ENCODE measurements at places on chromosomes 2 and 18.

- DNase-seq = no peak
Observed at GRCh38 chr2:176647325-176648165, 378.3 kb downstream of the MTX2 start.

DNA sequence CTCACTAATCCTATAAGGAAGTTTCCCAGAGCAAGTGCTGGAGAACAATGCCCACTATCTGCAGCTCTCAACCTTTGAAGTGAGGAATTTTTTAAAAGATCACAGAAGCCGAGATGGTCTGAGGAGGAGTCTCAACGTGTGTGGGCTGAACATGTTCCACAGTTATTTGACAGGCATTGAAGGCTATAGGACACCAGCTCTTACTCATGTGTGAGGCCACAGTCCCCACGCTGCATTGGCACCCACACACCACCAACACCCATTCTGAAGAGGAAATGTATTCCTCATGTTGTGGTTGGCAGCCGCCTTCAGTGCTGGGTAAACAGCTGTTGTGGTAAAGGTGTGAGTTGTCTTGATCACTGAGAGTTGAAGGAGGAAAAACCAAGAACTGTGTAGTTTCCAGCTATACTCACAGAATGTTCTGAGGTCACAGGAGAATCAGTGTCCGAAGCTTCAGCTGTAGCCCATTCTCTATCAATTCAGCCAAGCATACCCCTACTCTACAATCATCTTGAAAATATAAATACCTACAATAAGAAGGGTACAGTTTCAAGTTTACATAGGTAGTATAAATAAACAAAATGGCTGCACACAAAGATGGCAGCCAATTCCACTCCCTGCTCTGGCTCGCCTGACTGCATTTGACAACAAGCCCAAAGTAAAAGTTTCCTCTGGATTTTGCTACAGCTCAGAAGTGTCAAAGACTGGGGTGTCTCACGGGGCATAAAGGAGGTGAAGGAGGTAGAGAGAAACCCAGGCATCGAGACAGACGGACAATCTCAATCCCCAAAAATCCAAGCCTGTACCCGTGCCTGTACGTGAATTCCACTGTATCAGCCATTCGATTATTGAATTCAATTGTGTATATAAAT lies 12.1 kb downstream of the CD226 start:
- DNase-seq = no peak

DNA sequence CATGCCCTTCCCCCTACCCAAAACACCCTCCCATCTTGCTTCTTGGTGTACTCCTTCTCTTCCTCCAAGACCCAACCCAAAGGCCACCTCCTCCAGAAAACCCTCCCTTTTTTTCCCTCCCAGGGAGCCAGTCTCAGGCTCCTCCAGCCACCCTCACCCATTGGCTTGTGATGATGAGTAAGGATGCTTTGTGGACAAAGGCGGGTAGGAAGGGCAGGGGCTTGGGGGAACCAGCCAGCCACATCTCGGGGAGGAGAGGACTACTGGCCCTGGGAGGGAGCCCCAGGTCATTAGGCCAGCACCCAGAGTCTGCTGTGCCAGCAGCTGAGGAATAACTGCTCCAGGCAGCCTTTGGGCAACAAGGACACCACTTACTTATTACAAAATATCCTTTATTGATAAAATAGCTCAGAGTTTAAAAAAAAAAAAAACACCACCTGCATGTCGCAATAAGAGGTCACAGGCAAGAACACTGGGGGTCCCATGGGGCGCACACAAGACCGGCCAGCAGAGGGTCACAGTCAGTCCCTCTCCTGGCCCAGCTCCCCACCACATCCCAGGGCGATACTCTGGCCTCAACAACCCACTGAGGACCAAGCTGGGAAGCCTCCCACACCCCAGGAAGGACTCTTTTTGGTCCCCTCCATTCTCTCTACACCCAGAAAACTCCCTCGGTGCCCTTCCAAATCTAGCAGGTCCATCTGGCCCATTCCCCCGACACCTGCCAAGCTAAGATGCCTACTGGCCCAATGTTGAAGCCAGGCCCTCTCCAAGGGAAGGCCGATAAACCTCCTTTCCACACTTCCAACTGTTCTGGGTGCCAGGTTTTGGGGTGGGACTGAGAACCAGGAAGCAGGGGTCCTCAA lies 3.6 kb downstream of the ADRA2B start:
- no peak for DNase-seq

GRCh38 chr2:160062292-160063005 lies at the start of gene PLA2R1:
PLA2R1 (minus strand) TSS chr2:160062615; CDS start chr2:160062403, 212 bp downstream.
- no peak for DNase-seq

DNA sequence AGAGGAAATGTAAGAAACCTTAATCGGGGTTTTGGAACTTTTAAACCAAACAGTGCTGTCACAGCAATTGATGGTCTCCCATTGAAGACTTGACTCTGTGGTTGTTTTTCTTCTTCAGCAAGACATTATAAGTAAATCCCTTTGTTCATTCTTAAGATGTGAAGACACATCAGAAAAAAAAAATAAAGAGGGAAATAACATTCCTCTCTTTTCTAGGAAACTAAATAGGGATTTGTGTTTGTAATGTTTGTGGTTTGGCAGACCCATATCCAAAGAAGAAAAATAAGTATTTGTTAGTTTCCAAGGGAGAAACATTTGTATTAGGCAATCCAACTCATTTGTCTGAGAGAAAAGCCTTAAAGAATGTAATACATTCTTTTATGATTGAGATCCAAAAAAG lies 359.9 kb downstream of the DSC3 start:
- no peak for DNase-seq

GRCh38 chr18:48637081-48637990 lies 98.5 kb downstream of the CTIF start:
- DNase-seq = no peak

- DNase-seq = no peak
Observed at GRCh38 chr2:164794016-164794415, 47.6 kb downstream of the COBLL1 start.

GRCh38 chr2:119259296-119259860 lies 35.7 kb downstream of the STEAP3 start:
- DNase-seq = no peak

- no peak for DNase-seq
Observed at GRCh38 chr18:7901657-7902056, 334.5 kb downstream of the PTPRM start.

- DNase-seq = no peak
Observed at GRCh38 chr2:219592736-219593135, 4.9 kb upstream of the STK11IP start.

- no peak for DNase-seq
Observed at GRCh38 chr2:54614819-54615218, 108.6 kb upstream of the EML6 start.

GRCh38 chr2:206305523-206306245 lies 31.2 kb downstream of the ZDBF2 start:
- DNase-seq = no peak

- no peak for DNase-seq
Observed at GRCh38 chr2:33498291-33498956, 22.0 kb downstream of the RASGRP3 start.

GRCh38 chr2:47354848-47355204 lies 48.1 kb upstream of the MSH2 start:
- DNase-seq = no peak

DNA sequence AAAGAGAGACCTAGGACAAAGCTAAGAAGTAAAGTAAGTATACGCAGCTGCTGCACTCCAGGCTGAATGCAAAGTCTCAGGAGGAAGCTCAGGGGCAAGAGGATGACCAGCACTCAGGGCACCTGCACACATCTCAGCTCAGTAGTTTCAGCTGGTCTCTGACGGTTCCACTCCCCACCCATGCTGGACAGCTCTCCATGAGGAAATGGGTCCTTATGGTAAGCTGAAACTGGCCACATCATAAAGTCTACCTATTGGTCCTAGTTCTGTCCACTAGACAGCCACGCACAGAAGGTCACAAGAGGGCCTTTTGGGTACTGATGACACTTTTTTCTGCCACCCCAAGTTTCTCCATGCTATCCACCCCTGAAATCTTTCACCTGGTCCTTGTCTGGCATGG lies 215.3 kb downstream of the TTC32 start:
- DNase-seq = no peak

GRCh38 chr2:190217616-190218015 lies 102.0 kb downstream of the HIBCH start:
- DNase-seq = no peak

DNA sequence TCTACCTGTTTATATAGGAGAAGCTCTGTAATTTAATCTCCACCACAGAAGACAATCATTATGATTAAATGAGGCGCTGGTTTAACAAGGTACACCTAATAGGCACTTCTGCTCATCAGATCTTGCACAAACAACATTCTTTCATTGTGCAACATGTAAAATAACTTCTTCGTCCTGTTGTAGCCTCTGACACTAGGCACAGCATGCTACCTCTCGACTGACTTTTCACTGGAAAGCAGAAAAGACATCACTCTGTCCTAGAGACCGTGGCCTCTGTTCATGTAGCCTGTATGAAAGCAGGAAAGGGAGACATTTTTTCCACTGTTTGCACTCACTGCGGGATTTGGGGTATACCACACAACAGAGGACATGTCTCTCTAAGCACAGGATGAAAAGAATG lies 316.5 kb downstream of the IRS1 start:
- DNase-seq = no peak

GRCh38 chr2:71004857-71005256 lies 10.2 kb upstream of the TEX261 start:
- no peak for DNase-seq

GRCh38 chr2:15733867-15734673 lies 142.4 kb downstream of the DDX1 start:
- DNase-seq = no peak

DNA sequence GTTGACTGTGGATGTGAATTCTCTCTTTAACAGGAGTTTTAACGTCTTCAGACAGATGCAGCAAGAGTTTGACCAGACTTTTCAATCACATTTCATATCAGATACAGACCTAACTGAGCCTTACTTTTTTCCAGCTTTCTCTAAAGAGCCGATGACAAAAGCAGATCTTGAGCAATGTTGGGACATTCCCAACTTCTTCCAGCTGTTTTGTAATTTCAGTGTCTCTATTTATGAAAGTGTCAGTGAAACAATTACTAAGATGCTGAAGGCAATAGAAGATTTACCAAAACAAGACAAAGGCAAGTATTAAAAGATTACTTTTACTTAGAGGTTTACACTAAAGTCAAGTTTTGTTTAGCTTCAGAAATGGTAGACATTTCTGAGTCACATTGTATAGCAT lies 30.2 kb upstream of the TYMS start:
- DNase-seq = no peak

DNA sequence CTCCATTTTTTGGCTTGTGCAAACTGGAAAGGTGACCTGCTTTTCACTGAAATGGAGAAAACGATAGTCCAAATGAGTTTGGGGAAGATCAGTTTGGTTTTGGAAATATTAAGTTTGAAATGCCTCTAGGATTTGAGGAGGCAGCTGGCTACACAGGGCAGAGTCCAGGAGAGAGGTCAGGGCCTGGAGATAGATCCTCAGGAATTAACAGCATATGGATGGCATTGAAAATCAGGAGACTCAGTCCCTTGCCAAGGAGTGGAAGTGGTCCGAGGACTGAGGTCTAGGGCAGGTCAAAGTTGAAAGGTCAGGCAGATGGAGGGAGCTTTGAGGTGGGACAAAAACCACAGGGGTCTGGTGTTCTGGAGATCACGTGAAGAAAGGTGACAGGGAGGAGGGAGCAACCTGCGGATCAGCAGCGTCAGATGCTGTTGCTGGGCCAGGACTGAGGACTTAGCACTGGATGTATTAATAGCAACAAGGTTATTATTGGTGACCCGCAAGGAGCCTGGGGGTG lies 83.7 kb downstream of the EIF2AK3 start:
- DNase-seq = no peak

- no peak for DNase-seq
Observed at GRCh38 chr2:163888591-163888990, 152.8 kb upstream of the FIGN start.

DNA sequence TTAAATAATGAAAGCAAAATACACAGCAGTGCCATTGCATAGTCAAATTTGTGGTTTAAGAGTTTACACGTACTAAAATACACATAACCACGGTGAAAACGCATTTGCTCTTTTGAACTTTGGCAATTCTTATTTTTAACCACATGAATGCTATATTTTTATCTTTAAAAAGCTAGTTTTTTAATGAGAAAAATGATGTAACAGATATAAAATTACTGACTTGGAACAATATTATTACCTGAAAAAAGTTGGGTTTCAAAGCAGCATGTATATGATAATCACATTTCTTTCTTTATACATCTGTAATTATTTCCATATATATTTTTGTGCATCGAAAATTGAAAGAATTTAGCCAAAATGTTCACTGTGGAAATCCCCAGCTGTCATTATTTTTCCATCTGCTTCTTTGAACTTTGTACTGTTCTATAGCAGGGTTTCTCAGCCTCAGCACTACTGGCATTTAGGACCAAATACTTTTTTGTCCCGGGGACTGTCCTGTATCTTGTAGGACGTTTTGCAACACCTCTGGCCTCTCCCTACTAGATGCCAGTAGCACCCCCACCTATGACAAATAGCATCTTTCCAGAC lies 75.9 kb upstream of the CAB39 start:
- DNase-seq = no peak

GRCh38 chr18:64810354-64810753 lies 661.5 kb upstream of the LINC00305 start:
- no peak for DNase-seq

Data from left lobe of liver (tissue), 2 donors.